ENCODE measurements at places on chromosomes 7 and 10.

- DNase-seq: no peak
These were observed 363.4 kb downstream of the GRID1 start for GRCh38 chr10:86003201-86003621.

GRCh38 chr10:58384095-58384494 lies 1.1 kb upstream of the TFAM start:
- no peak for DNase-seq

- no peak for DNase-seq
These were observed 421.3 kb upstream of the GALNT17 start for GRCh38 chr7:70710651-70711050.

GRCh38 chr7:14892961-14893360 lies 9.6 kb downstream of the DGKB start:
- no peak for DNase-seq

DNA sequence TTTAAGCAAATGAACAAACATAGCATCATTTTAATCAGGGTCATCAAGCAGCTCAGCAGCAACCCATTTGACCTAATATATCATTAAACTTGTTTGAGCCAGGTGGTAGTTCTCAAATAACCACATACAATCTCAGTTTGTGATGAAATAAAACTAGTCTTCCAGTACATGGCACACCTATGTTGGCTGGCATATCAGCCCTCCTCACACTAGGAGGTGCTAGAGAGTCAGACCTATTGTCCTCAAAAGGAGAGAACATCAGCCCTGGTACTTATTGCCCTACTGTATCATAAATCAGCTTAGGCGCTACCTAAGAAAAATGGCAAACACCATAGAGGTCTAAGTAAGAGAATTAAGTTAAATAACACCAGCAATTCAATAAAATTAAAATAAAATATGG lies 81.7 kb downstream of the CABCOCO1 start:
- DNase-seq: no peak

GRCh38 chr7:95611224-95611623 lies 14.9 kb upstream of the PDK4 start:
- DNase-seq: no peak

DNA sequence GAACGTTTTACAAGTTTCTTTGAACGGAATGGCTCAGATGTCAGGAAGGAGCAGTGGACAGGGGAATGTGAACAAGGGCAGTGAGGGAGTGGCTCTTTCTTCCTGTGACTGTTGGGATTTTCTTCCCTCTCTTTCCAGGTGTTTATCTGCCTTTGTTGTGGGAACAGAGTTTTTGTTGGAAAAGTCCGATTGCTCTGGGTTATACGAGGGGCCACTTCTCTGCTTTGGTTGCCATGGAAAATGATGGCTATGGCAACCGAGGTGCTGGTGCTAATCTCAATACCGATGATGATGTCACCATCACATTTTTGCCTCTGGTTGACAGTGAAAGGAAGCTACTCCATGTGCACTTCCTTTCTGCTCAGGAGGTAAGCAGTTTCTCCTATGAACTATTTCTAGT lies 41.4 kb downstream of the ZRANB1 start:
- DNase-seq: no peak

DNA sequence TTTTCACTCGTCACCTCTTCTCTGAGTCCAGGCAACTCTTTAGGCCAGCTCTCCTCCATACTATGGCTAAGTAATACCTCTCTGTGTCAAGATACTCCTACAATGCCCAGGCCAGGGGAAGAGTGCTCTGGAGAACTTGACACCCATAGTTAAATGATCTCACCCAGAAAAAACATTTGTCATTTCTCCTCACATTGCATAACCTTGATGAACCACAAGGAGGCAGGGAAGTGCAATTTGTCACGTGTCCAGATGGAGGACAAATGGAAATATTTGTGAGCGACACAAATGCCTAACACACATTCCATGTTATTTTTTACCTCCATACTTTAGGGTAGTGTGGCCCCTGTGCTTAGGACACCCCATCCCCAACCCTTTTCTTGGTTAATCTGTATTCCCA lies 78.3 kb downstream of the HTR7 start:
- no peak for DNase-seq

GRCh38 chr10:17265468-17265867 lies 37.4 kb downstream of the VIM start:
- DNase-seq: no peak

DNA sequence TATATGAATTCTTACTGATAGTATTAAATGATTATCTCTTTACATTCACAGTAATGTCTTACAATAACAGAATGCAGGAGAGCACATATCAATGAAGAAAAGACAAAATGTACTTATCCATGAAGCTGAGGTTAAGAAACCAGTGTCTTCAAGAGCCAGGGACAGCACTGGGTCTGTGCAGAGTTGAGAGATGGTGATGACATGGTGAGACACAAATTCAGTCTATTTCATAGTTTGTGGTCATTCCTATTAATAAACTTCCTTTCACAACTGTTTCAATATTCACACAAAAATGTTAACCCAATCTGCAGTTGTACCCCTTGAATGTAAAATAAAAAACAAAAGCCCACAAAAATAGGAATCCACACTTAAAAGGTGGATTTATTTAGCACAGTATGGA lies 5.3 kb upstream of the MAGI2 start:
- no peak for DNase-seq

GRCh38 chr10:12927896-12928295 lies 73.6 kb downstream of the CCDC3 start:
- DNase-seq: no peak

DNA sequence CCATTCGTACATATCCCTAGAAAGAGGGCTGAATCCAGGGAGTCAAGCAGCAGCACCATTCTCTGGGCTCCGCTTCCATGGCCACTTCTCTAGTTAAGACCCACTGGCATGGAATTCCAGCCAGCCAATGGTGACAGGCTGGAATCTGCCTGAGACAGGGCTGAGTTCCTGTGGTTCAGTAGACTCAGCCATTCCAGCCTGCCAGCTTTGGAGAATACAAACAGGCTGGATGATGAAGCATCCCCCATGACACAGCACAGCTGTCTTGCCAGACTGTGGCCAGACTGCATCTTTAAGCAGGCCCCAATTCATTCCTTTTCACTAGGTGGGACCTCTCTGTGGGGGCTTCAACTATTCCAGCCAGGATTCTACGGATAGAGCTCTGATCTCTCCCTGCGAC lies 329.6 kb downstream of the XPNPEP1 start:
- no peak for DNase-seq

DNA sequence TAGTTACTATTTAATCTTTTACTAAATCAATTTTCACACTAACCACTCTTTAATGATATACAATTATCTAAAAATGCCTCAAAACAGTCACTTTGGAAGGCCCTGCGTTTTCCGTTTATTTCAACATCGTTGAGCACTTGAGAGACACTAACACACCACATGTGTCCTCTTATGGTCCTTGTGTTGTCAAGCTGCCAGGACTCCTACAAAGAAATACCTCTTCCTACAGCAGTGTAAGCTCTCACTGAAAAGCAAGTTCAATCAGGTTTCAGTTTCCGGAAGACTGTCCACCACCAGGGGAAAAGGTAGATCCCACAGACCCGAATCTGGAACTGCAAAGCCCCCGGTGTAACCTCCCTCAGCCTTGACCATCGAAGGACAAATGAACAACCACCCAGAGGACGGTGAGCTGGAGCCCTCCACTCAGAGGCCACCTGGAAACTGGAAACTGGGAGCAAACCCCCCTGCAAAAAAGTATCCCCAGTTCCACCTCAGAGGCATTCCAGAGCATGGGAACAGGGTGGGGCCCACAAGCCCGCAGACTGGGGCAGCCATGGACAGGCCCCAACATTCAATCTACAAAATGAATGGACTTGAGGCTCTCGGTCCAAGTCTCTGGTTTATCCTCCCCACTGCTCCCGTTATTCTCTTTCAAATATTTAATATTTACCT lies 37.6 kb downstream of the KCNH2 start:
- no peak for DNase-seq

All from HuH-7 (cell line).